Suppressor macrophage treated with lipopolysaccharide for 1 hour (primary cell): ENCODE measurements at places on chromosomes 7 and 10.

- peak; percentile 16 for DNase-seq
These were observed 34.1 kb upstream of the MKI67 start for GRCh38 chr10:128160297-128160711.

DNA sequence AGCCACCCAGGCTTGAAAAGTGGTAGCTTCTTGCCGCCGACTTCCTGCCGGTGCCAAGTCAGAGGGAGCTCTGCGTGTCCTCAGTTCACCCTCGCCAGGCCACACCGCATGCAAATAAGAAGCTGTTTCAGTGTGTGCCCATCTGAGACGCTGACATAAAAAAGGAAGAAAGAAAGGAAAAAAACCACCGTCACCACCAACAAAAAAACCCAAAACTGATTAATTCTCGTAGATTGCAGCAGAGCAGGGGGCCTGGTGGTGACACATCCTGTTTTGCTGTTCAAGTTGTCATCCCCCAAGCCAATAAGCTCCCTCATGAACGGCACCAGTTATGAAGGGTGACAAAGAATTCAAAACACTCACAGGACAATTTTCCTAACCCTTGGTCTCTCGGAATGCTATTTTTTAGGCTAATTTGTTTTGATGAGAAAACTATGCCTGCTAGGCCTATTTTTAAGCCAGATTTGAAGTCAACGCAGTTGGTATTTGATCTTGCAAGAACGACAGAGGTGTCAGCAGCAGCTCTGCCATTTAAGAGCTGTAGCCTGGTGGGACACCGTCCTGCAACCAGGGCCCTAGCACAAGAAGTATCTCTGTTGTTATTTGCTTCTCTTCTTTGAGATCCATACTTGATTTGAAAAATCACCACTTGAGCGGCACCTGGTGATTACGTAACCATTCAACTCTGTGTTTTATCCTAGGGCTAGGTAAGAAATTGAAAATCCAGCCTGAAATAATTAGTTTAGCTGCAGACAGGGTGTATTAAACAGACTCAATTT is 145.6 kb downstream of the PFKFB3 start:
- DNase-seq = peak; percentile 99

- DNase-seq = peak; percentile 56
These were observed 373 bp downstream of the PAXIP1 start for GRCh38 chr7:155002411-155003091.

DNA sequence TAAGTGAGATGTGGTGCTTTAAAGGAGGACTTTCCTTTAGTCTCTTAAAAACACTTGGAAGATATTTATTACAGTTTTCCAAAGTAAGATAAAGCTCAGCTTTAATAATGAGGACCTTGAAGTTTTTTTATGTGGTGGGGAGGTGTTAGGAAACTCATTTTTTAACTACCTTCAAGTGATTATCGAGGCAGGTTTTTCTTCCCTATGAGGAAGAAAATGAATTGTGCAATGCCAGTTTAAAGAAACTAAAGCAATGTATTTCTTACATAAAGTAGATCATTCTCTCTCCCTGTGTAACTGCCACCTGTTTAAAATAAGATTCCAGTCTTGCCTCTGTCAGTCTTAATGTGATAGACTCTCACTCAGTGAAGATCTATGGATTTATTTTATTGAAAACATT is 27.9 kb downstream of the ZEB1 start:
- DNase-seq = no peak

GRCh38 chr10:110209926-110210673 is 2.7 kb downstream of the MXI1 start:
- peak; percentile 39 for DNase-seq

DNA sequence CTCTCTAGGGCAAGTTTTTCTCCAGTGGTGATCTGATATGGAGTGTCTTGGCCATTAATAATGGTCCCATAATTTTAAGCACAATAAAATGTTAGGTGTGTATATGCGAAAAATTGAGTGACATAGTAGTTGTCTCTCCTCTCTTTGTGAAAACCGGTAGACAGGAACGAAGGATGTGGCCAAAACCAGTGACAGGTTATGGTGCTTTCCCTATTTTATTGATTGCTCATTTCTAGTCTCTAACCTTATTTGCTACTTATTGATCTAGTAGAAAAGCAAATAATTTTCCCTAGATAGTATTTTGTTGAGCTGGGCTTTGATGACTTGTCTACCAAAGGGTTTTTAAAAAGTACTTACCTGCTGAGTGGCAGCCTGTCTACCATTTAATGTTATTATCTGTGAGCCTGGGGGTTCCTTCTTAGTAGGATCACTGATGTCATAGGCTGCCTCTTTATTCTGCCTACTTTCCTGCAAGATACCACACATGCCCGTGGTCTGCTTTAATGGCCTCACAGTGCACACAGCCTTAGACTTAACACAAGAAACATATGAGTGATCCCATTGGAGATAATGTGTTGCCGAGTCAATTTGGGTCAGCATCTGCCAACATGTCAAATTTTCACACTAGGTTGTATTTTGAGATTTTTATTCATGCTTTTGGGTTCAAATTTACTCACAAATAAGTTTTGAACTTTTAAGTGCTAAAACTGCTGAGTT is 100.0 kb downstream of the AUTS2 start:
- no peak for DNase-seq

DNA sequence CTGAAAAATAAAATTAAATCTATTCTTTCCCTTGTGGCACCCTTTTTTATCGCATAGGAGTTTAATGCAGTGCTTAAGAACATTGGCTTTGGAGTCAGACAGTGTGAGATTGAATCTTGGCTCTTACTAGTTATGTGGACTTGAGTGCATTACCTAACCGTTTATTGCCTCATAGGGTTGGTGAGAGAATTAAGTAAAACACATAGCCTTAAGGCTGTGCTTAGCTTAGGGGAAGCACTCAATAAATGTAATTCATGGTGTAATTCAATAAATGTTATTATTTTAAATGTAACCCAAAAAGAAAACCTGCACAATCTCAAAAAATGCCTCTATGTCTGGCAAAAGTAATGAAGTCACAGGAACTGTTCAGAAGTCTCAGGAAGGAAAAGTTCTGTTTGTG is 2.7 kb downstream of the STK17A start:
- DNase-seq = peak; percentile 62

DNA sequence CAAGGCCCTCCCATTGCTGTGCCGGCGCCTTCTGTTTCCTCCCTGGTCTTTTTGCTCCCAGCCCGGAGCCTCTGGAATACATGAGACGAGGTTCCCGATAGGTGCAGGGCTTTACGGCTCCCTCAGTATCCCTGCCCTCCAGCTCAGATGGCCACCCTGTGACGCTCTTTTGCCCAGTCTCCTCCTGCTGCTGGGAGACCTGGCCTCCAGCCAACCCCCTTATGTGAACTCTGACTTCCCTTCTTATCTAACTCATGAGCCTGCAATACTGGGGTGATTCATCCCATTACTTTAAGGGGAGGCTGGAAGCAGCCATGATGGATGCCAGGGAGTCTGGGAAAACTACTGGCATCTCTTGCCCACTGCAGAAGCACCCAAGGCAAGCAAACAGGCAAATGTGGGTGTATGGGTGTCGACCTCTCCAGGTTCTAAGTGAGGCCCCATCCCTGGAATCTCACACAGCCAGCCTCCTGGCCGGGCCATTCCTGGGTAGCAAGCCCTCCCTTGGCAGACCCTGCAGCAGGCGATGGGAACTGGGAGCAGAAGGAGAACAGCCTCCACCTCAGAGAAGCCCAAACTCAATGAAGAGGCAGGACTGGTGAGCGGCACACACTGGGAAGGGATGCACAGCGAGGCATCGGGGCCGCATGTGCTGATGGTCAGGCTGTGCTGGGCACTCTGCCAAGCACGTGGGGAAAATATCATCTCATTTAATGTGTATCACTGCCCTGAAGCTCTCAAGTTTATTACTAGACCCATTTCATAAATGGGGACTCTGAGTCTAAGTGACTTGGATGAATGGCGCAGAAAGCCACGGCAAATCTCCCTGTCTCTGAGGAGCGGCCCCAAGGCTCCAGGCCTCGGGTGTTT is 97.5 kb downstream of the FAM53B start:
- peak; percentile 91 for DNase-seq
